ENCODE measurements at places on chromosomes 4 and X.

GRCh38 chrX:98939456-98939855 lies 1470.6 kb downstream of the PCDH19 start:
- no peak for DNase-seq

DNA sequence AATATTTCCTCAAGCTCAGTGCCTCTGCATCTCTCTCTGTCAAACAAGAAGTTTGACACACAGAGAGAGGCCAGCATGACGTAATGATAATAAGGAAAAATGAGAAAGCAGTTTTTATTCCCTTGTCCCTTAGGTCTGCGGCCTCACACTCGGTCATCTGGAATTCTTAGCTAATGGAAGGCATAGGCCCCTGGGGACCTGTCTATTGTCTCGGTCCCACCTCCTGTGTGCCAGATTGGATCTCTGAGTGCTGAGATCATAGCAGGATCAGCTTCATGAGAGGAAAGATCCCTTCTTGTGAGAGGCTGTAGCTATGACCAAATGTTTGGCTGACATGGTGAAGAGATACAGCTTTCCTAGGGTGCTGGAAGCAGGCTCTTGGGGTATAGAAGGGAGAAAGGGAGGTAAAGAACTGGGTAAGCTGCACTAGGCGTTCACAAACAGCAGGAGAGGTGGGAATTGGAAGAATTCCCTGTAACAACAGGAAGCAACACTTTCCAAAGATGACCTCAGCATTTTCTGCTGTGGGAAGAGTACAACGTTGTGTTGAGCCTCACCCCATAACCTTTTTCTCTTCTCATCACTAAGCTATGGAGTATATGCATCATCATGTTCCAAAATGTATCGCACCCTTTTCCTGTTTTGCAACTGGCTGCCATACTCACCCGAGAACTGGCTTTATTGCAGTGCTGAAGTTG lies 20.2 kb downstream of the TMEM31 start:
- DNase-seq = no peak

- no peak for DNase-seq
Measured at GRCh38 chr4:83489711-83490326, 4.9 kb upstream of the ABRAXAS1 start.

GRCh38 chr4:13543839-13544605 lies at the start of gene NKX3-2:
Gene NKX3-2 (minus strand): TSS chr4:13544508. CDS start chr4:13544414, 94 bp downstream.
- DNase-seq = no peak

DNA sequence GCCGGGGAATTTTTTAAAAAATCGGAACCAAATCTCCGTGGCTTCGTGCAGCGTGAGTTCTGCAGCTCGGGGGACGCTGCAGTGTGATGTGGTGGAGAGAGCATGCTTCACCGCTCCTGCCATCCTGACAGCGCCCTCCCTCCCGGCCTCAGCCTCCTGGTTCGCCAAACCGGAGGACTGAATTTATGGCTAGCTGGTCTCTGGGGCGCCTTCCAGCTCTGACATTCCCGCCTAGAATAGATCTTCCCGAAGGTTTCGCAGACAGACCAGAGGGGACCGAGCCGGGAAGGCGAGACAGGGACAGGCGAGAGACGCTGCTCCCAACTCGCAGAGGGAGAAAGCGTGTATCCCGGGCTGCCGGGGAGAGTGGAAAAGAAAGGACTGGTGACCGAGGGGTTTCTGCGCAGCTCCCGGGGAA lies 25.9 kb downstream of the HOPX start:
- DNase-seq = no peak

- no peak for DNase-seq
Measured at GRCh38 chr4:98641376-98641775, 17.0 kb downstream of the TSPAN5 start.

GRCh38 chr4:95643627-95644026 lies 94.9 kb upstream of the UNC5C start:
- no peak for DNase-seq

GRCh38 chrX:76279007-76279406 lies 106.1 kb downstream of the PBDC1 start:
- peak; percentile 9 for DNase-seq

- no peak for DNase-seq
Measured at GRCh38 chr4:89922848-89923416, 28.3 kb downstream of the MMRN1 start.

- DNase-seq = no peak
Measured at GRCh38 chr4:174512745-174513144, 9.5 kb downstream of the HPGD start.

DNA sequence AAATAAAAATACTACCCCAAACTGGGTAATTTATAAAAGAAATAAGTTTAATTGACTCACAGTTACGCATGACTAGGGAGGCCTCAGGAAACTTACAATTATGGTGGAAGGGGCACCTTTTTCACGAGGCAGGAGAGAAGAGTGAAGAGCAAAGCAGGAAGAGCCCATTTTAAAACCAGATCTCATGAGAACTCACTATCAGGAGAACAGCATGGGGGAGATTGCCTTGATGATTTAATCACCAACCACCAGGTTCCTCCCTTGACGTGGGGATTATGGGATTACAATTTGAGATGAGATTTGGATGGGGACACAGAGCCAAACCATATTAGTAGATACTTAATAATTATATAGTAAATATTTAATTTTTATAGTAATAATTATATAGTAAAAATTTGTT lies 10.1 kb downstream of the CISD2 start:
- no peak for DNase-seq

DNA sequence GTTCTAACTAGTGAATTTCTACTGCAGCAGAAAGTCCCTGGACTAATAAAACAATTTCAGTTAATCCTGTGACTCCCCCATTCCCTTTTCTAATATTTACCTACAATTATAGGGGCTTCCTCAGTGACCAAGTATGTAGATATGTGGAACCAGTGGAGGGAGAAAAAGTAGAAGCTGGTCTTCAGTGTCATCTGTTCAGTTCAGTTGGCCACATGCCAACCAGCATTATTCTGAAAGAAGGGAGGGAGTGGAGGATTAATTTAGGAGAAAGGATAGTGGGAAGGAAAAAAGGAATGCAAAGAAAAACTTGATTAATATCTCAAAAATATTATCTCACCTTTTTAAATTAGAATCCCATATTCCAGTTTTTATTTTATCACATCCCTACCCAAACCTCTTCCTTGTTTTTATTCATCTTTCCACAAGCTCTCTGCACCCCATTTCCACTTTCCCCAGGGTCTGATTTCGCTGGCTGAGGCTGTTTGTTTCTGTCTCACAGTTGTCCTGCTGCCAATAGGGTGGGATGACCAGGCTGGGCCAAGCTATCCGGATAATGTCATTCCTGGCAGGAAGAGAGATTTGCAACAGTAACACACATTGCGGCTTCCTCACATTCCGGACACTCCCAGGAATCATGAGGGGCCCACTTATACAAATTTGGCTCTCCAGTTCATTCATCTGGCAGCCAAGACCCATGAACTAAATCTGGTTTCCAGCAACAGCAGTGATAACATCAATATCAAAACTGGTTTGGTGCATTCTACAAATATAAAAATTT lies 24.6 kb upstream of the ANTXR2 start:
- DNase-seq = no peak

DNA sequence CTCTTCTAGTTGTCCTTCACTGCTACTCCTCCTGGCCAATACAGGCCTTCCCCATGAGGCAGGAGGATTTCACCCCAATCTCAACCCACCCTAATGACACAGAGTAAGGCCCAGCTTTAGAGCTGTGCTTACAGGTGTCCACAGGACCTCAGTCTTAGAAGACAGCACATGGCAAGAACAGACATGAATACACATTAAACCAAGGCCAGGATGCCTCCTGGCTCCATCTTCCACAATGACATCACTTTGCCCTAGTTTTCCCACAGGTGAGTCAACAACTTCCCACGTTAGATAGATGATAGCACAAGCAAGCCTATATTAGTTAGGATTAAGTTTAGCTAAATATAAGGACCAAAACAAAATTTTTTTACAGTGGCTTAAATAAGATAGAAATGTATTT lies 63.8 kb upstream of the NOCT start:
- DNase-seq = no peak

- no peak for DNase-seq
Measured at GRCh38 chrX:8284131-8284530, 113.1 kb upstream of the VCX2 start.

GRCh38 chrX:66410806-66411205 lies 228.1 kb downstream of the EDA2R start:
- DNase-seq = no peak

- DNase-seq = no peak
Measured at GRCh38 chrX:130994671-130995070, 63.5 kb upstream of the ARHGAP36 start.

GRCh38 chr4:44988011-44988410 lies 261.7 kb upstream of the GNPDA2 start:
- no peak for DNase-seq

- DNase-seq = no peak
Measured at GRCh38 chrX:22742174-22742573, 257.6 kb upstream of the DDX53 start.

GRCh38 chr4:2936773-2937145 lies 26.4 kb downstream of the NOP14 start:
- DNase-seq = no peak

DNA sequence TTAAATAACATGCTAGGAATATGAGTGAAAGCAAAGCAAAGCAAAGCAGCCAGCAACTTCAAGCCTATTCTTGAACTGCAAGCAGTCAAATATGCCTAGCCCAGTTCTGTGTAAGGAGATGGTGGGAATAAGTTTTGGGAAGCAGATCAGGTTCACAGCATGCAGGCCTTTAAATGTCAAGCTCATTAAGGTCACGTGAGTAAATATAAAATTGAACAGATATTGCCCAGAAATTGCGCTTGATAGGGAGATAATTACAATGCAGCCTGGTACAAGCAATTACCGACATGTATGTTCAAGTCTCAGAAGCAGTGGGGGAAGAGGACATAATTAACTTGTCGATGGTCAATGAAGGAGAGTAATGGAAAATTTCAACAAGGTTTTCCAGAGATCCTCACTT lies 6.0 kb downstream of the GNPDA2 start:
- DNase-seq = no peak

DNA sequence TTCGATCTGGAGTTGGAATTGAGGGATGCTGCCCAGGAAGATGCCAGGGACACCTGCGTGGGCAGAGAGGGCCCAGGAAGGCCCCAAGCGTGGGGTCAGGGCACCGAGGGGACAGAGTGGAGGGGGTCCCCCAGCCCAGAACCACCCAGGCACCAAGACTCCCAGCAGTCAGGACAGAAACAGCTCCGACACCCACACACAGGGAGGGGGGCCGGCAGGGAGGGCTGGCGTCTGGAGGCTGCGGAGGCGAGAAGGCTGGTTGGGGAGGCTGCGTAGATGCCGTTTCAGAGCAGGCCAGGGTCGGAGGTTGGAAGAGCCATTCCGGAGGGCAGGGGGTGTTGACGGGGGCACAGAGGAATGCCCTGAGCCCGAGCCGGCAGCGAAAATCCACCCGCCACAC lies 23.6 kb downstream of the ATP5ME start:
- DNase-seq = no peak

DNA sequence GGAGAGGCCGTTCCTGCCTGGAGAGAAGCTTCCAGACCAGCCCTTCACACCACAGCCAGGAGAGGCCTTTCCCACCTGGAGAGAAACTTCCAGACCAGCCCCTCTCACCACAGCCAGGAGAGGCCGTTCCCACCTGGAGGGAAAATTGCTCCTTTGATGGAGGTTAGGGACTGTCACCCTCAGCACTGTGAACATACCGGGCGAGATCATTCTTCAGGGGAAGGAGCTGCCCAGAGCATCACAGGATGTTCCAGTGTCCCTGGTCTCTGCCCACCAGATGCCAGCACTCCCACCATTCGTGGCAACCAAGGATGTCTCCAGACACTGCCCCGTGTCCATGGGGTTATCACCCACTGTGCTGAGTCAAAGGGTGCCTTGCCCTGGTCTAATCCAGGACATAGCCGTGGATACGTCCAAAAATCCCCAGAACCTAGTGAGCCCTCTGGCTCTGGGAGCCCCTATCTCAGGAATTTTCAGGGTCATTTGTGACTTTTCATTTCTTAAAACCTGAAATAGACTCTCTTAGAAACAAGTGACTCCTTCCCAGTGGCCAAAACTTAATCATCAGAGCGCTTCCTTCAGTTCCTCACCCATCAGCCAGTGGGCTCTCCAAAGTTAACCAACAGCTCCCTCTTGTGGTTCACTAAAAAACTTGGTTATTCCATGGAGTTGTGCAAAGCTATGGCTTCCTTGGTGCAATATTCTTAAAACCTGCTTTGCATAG lies 80.2 kb downstream of the CRMP1 start:
- DNase-seq = peak; percentile 11

DNA sequence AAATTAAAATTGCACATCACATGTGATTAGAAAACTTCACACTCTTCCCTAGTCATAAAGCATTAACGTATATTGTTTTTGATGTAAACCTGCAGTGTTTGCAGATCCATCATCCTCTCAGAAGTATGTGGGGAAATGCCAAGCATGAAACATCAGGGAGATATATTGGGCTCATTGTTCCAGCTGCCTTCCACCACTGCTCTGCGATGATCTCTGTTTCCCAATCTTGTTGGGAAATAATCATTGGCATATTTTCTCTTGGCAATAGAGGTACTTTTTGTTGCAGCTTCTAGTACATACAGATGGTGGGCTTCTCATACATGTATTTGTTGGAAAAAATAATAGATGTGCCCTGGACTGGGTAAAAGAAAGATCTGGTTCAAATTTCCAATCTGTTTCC lies 466.3 kb upstream of the HS3ST1 start:
- DNase-seq = no peak

DNA sequence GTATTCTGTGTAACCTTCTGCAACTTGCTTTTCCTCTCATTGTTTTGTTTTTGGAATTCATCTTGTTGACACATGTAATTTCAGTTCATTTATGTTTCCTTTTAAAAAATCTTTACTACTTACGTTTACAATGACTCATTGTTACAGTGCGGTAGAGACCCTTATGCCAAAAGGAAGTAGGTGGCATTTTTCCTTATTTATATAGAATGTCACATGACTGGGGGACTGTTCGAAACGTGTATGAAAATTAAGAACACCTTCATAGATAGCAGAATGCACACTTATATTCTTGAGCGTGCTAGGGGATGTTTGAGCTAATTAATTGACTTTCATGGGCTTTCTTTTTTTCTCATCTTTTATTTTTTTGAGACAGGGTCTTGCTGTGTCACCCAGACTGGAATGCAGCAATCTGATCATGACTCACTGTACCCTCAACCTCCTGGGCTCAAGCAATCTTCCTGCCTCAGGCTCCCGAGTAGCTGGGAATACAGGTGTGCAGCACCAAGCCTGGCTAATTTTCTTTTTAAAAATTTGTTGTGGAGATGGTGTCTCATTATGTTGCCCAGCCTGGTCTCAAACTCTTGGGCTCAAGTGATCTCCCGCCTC lies 7.3 kb downstream of the REPS2 start:
- no peak for DNase-seq

- no peak for DNase-seq
Measured at GRCh38 chr4:14644580-14645282, 357.6 kb upstream of the CPEB2 start.

GRCh38 chr4:34046580-34046979 lies 2197.7 kb downstream of the ARAP2 start:
- DNase-seq = no peak

- no peak for DNase-seq
Measured at GRCh38 chrX:140744085-140744484, 34.5 kb downstream of the LINC00632 start.

- no peak for DNase-seq
Measured at GRCh38 chr4:101370663-101371210, 23.4 kb upstream of the PPP3CA start.
